ENCODE measurements at places on chromosomes 5 and 9.

GRCh38 chr9:37198039-37198729 is 77.8 kb downstream of the ZCCHC7 start:
- DNase-seq = no peak

- DNase-seq = no peak
Observed at GRCh38 chr5:149953436-149954121, 7.0 kb upstream of the SLC26A2 start.

DNA sequence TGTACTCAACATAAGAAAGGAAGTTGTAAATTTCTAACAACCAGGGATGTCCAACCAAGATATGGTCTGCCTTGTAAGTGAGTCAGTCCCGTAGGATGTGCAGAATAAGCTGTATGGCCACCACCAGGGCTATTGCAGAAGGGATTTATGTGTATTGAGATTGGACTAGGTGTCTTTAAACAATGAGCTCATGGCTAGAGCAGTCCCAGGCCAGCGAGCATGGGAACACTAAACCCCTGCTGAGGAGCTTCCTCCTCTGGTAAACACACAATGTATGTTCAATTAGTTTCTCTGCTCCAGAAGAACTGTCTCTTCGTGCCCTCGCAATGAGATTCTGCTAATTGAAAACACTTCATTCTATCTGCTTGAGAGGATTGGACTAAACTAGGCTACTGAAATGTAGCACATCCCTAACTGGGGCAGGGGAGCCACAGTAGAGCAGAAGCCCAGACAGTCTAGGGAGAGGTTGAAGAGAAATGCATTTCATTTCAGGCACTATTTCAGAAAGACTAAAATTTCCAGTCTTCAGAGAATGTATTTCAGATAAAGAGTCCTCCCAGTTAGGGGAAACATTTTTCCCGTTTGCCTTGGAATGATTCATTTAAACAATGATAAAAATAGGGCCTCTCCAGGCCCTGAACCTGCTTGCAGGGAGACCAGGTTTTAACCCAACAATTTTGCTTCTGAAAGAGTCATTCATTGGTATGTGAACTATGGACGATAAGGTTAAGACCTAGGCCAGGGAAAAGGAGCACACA is 154.7 kb downstream of the FAM114A2 start:
- DNase-seq = peak; percentile 93

- no peak for DNase-seq
Observed at GRCh38 chr9:124206391-124206790, 51.4 kb upstream of the NEK6 start.

GRCh38 chr5:38846379-38847011 is 683 bp downstream of the OSMR start:
- DNase-seq = no peak

DNA sequence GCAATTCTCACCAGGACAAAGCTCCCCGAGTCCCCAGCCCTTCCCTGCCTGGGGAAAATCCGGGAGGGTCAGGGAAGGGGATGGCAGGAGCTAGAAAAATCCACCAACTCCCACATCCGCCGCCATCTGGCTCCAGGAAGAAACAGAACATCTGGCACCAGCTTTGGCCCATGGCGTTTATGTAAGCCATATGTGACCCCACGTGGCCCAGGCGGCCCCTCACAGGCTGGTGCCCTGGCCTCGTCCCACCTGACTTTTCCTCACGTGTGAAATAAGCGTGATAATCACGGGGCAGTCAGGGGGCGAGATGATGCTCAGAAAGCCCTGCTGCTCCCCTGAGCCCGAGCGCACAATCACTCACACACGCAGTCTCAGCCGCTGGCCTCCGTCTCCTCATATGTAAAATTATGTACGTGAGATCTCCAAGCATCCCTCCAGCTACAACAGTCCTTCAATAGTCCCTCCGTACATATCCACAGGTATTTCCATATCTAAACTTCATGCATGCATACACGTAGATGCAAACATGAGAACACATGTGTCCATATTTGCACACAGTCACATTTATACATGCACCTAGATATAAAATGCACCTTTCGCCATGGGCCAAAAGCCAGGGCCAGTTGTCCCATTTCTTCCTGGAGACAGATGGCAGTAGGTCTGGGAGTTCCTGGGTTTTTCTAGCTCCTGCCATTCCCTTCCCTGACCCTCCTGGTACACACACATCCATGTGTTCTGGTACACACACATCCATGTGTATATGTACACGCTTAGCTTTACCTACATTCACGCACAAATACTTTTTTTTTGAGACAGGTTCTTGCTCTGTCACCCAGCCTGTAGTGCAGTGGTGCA is 28.9 kb downstream of the PLPP7 start:
- no peak for DNase-seq

DNA sequence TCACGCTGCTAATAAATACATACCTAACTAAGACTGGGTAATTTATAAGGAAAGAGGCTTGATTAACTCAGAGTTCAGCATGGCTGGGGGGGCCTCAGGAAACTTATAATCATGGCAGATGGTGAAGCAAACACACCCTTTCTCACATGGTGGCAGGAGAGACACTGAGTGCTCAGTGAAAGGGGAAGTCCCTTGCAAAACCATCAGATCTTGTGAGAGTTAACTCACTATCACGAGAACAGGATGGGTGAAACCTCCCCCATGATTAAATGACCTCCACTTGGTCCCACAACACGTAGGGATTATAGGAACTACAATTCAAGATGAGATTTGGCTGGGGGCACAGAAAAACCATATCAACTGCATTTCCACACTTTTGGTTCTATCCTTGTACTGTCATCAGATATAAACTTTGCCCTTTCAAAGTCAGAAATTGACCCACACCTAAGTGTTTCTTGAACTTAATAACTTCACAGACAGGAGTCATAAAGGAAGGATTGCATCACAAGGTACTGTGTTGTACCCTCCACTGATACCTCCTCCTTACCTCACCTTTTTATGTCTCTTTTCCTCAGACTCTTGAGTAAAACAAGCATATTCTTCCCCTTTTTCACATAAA is 319.1 kb upstream of the PIK3R1 start:
- DNase-seq = no peak

DNA sequence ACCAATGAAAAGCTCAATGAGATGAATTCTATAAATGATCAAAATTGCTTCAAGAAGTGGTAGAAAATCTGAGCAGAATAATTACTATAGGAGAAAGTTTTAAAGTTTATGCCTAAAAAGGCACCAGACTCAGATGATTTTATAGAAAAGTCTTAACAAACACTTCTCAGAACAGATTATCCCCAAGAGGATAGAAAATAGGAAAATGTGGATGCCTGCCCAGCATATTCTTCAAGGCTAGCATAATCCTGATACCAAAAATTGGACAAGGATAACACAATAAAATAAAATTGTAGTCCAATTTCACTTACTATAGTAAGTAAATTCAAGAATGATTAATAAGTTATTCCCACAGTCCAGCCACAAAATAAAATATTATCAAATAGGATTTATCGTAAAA is 397.0 kb downstream of the NR2F1-AS1 start:
- no peak for DNase-seq

GRCh38 chr9:1039589-1039988 is 10.6 kb upstream of the DMRT2 start:
- no peak for DNase-seq

DNA sequence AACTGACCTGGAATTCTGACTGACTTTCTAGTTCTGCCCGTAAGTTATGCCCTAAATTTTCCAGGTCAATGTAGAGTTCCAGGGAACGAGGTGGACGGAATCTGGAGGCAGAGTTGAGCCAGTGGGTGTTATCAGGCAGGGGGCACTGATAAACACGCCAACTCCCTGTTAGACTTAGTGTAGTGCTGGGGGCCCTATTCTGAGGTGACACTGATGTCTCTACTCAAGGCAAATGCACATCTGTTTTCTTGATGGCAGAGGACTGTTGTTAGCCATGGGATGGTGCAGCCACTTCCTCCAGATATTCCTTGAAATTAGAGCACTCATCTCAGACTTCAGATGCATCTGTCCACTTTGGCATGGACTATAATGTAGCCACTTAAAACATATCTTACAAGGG is 83.5 kb downstream of the C9orf152 start:
- DNase-seq = no peak

- no peak for DNase-seq
Observed at GRCh38 chr9:89655056-89655989, 50.5 kb downstream of the GADD45G start.

DNA sequence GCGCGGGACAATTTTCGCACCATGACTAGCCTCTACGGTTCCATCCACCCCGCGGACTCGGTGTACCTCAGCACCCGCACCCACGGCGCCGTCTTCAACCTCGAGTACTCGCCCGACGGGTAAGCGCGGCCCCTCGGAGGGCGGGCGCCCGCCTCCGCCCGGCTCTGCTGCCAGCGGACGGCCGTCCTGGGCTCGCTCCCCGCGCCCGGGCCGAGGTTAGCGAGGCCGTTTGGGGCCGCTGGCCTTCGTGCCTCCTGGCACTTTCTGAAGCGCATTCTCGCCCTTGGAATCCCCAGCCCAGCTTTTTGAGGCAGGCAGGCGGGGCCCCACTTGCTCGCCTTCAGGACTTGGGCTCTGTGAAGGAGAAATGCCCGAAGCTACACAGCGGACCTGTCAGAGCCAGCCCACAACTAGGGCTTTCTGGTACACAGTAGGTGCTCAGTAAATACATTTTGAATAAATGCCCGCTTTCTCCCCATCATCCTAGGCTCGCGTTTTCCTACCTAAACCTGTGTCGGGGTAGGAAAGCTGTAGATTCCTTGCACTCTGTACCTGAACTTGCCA is 772 bp downstream of the DCAF10 start:
- no peak for DNase-seq

- DNase-seq = no peak
Observed at GRCh38 chr9:135616619-135617537, 22.5 kb downstream of the GLT6D1 start.

DNA sequence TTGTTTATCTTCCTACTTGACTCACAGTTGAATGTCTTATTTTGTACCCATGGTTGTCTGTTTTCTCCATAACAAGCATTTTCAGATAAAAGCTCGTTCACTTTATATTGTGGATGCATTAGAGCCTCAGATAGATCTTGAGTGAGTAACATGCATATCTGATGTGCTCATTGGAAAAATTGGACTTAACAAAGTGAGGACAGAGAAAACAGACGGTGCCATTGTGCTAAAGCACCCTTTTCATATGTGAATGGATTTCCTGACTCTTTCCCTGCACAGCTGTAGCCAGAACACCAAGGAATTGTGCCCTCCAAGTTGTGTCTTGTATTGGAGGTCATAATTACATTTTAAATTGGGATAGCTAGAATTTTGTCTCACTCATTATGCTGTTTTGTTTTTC is 325.8 kb upstream of the MEF2C start:
- DNase-seq = no peak

- peak; percentile 57 for DNase-seq
Observed at GRCh38 chr5:39475159-39475571, 50.4 kb upstream of the DAB2 start.

DNA sequence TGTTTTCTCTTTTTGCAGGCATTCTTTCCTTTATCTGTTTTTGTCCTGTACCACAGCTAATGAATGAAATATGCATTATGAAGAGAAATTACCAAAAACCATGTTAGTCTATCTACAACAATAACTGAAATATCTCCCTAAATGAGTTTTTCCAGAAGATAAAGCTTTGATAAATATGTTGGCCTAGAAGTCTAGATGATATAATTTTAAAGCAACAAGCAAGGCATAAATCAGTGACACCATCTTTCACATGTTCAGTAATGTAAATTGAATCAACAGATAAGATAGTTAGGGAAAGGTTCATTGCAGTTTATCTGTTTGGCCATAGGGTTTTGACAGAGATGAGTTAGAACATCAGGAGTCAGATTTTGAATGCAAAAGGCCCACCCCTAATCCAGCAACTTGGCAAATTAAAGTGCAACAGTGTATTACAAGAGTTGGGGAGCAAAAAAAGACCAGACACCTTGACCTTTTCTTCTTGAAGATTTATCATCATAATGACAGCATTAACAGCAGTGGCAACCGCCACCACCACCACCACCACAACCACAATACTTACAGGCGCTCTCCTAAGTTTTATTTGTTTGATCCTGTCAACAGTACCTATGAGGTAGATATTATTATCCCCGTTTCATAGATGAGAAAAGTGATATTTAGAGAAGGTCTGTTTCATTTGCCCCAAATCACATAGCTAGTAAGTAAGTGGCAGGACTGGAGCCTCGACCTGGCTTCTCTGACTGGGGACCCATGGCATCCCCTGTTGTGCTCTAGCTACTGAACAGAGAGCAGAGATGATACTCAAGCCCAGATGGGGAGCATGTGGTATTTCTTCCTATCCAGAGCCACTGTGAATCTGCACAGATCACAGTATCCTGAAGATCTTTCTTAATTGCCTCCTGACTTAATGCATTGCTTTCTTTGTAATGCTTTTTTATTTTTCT is 122.8 kb upstream of the DHFR start:
- no peak for DNase-seq

GRCh38 chr9:134996591-134997530 is 79.1 kb upstream of the FCN1 start:
- no peak for DNase-seq

- DNase-seq = no peak
Observed at GRCh38 chr5:88845081-88845697, 37.8 kb downstream of the MEF2C start.

DNA sequence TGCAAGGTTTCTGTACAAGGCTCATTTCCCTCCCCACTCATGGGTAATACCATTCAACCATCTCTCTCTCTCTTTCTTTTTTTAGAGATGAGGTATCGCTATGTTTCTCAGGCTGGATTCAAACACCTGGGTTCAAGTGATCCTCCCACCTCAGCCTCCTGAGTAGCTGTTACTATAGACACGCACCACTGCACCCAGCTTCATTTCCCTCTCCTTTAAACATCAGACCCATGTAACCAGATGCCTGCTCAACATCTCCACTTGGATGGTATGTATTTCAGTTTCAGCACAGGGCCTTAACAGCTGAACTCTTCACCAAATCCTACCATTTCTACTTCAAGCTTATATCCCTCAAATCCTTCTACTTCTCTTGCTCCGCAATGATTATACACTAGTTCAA is 117.4 kb downstream of the SSBP2 start:
- DNase-seq = no peak

- peak; percentile 39 for DNase-seq
Observed at GRCh38 chr9:38432922-38433510, 8.8 kb upstream of the IGFBPL1 start.

DNA sequence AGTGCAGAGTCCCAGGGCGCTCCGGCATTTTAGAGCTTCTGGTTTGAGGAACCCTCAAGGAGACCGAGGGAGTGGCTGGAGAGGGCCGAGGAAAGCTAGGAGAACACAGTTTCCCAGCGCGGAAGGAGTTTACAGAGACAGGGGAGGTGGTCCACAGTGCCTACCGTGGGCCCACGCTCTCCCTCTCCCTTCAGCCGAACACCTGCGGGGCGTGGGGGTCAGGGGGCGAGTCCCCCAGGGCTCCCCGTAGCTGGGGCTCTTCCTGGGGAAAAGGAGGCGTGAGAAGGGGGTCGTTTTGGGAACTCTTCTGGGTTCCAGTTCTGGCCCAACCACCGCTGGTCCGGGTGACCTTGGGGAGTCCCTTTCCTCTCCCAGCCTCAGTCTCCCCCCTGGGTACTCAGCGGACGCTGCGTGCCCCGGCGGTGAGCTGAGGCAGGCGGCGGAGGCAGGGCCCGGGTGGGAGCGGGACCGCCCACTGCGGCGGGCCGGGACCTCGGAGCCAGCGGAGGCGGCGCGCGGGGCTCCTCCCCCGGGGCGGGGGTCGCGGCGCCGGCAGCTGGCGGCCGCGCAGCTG is 368 bp upstream of the FRMPD1 start:
- DNase-seq = no peak
